Left renal pelvis (tissue), 4 donors: ENCODE measurements at places on chromosomes 7 and 10. TPM values are rescaled to one million over a fixed set of nuclear protein-coding genes. Genes with fewer than 3 reads are reported as not detected.

GRCh38 chr10:106952033-106952432 is 212.5 kb downstream of the SORCS1 start:
- no peak for DNase-seq

GRCh38 chr10:121087129-121087528 is 236.0 kb downstream of the WDR11 start:
- no peak for DNase-seq

DNA sequence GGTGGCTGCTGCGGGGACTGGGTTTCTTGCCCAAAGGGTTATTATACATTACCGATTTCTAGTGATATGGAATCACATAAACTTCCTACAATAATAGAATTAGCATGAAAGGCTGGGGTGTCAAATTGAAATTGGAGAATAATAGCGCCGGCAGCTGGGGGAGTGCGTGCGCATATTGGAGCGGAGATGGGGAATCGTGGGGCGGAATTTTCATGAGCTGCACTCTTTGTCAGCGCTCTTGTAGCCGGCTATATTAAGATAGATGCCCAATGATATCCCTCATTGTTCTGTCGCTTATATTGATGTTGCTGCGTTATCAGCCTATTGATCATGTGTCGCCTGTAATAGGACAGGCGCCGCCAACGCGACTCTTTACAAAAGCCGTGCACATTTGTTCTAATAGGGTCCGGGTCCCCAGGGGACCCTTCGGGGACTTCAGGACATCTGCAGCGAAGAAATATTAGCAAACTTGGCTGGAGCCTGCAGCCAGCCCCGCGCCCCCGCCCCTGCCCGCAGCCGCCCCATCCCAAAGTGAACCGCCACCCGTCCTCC is 5.1 kb downstream of the UNCX start:
- DNase-seq, result no peak

- no peak for DNase-seq
These were observed 152.1 kb downstream of the BUB3 start for GRCh38 chr10:123306290-123306689.

Gene ADK
- 32.5 TPM for polyA plus RNA-seq

Gene CLDN12
- polyA plus RNA-seq, result 52.5 TPM

Gene ITPRID1
- polyA plus RNA-seq, result 0.18 TPM

Gene EIF4EBP2
- polyA plus RNA-seq, result 76.3 TPM

Gene FAM25C
- not detected for polyA plus RNA-seq
